ENCODE measurements at places on chromosomes 5 and 9.

DNA sequence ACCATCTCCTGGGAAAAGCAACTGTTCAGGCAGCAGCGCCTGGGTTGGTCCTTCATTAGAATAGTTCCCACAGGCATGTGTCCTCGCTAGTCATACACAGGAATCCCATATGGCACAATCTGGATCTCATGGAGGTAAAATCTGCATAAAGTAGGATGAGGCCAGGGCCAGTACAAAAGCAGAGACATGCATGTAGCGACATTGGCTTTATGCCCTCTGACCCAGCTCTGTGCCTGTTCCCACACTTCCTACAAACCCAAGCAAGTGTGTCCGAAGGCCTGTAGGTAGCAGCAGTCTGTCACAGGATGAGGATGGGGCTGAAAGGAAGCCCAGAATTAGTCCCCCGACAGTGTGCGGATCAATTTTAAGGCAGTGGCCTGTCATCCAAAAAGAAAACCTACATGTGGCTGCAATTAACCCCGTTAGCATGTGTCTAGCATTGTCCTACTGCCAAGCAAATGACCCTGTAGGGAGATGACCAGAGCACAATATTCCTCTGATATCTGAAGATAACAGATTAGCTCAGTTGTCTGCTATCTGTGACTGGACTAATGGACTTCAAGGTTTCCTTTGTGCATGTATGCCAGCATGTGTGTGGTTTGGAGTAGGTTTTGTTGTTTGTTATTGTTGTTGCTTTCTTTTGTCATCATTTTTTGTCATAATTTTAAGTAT, 178.8 kb downstream of the TMEM161B start:
- DNase-seq: no peak

GRCh38 chr9:14203356-14204056, 110.4 kb downstream of the NFIB start:
- no peak for DNase-seq

GRCh38 chr5:34857161-34857560, 18.2 kb downstream of the TTC23L start:
- no peak for DNase-seq

GRCh38 chr9:127726871-127727270, 8.2 kb downstream of the TOR2A start:
- no peak for DNase-seq

GRCh38 chr5:137567226-137567625, 68.1 kb upstream of the SPOCK1 start:
- no peak for DNase-seq

DNA sequence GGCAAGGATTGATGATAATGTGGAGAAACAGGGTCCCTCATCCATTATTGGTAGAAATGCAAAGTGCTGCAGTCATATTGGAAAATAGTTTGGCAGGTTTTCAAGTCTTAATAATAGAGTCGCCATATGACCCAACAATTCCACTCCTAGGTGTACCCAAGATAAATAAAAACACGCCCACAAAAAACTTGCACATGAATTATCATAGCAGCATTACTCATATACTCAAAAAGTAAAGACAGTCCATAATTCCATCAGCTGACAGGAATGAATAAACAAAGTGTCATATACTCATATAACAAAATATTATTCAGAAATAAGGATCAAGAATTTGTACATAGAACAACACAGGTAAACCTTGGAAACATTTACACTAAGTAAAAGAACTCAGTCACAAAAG, 242.9 kb upstream of the FTMT start:
- no peak for DNase-seq

DNA sequence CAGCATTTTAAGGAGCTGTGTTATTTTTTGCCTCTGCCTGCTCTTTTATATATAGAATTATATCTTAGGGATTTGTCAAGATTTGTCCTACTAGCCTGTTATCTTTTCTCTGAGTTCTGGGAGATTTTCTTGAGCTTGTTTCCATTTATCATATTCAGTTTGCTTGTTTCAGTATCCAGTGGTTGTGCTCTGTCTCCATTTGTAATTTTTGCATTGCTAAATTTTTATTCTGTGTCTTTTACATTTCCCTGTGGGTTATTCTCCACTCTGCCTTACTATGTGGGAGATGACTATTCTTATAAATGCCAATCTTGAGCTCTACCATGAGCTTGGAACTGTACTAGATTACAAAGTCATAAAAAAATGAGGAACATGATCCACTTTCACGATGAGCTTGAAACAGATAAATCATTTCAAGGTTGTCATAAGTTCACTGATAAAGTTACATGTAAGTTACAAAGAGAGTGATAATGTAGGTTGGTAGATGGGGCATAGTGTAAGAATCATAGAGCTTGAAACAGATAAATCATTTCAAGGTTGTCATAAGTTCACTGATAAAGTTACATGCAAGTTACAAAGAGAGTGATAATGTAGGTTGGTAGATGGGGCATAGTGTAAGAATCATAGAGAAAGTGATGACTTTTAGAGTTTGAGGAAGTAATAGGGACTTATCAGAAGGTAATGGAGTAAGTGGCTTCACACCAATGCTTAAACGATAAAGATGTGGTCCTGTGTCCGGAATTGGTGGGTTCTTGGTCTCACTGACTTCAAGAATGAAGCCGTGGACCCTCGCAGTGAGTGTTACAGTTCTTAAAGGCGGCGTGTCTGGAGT, 287.3 kb downstream of the ADGRV1 start:
- DNase-seq: no peak

DNA sequence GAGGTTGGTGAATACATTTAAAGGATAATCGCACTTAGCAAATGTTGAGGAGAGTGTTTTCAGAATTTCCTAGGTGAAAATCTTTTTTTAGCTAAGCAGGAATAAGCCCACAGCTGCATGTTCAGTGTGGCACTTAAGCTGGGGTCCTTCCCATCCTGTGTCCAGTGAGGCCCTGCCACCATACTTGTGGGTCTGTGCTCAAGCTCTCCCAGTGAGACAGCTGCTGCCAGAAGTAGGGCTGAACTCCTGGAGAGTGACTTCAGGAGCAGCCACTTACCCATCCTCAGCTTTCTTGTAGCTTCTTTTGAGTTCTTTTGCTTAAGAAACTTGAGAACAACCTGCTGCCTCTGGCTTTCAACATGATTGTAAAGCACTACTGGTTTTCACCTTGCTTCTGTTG, 110.0 kb upstream of the DHFR start:
- no peak for DNase-seq

GRCh38 chr9:4591123-4591500, 71.0 kb upstream of the PLPP6 start:
- no peak for DNase-seq
